ENCODE measurements at places on chromosomes 13 and 19.

DNA sequence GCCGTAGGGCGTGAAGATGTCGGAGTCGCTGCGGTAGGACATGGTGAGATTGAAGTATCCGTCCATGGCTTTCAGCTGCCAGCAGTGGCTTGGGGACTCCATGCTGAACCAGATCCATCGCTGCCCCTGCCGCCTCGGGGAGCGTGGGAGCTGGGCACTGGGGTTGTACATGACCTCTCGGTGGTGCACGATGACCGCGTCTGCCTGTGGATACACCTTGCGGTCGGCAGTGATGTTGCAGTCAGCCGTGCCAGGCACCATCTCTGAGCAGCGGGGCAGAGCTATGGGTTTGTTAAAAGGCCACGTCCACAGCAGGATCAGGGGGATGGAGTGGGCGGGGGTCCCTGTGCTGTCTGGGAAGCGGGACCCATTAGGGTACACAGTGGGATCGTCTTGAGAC lies 7.4 kb downstream of the FUT6 start:
- DNase-seq: no peak

- no peak for DNase-seq
Measured at GRCh38 chr19:32671883-32672593, 2.9 kb downstream of the ANKRD27 start.

DNA sequence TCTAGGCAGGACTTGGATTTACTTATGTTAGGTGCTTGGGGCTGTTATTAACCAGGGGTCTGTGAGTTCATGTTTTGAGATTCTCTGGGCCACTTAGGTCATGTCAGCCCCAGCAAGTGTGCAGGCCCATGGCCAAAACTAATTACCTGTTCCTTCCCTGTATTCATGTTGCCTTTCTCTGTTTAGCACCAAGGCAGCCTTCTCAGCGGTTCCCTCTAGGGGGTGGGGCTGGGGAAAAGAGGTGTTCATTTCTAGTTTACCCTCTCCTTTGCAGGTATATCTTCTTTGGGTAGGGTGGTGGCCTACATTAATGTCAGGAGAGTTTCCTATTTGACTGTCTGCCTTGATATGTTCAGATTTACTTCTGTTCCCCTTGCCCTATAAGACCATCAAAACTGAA lies 61.7 kb downstream of the PDS5B start:
- no peak for DNase-seq

GRCh38 chr19:48051335-48052033 lies 7.6 kb upstream of the CABP5 start:
- DNase-seq: no peak

GRCh38 chr19:30450835-30451321 lies 78.7 kb downstream of the ZNF536 start:
- no peak for DNase-seq

DNA sequence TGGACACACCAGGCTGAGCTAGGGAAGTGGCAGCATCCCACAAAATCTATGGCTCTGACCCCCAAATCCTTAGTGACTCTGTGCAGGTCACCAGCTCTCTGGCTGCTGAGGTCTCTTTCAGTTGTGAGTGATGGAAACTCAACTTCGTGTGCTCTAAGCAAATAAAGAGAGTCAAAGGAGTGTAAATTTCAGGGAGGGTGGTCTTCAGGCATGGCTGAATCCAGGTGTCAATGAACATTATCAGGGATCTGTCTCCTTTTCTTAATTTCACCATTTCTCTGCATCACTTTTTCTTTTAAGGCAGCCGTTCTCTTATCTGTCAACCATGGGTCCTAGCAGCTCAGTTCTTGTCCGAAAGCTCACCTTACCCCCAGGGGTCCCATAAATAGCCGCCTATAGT lies 6.2 kb downstream of the CYP4F12 start:
- no peak for DNase-seq

DNA sequence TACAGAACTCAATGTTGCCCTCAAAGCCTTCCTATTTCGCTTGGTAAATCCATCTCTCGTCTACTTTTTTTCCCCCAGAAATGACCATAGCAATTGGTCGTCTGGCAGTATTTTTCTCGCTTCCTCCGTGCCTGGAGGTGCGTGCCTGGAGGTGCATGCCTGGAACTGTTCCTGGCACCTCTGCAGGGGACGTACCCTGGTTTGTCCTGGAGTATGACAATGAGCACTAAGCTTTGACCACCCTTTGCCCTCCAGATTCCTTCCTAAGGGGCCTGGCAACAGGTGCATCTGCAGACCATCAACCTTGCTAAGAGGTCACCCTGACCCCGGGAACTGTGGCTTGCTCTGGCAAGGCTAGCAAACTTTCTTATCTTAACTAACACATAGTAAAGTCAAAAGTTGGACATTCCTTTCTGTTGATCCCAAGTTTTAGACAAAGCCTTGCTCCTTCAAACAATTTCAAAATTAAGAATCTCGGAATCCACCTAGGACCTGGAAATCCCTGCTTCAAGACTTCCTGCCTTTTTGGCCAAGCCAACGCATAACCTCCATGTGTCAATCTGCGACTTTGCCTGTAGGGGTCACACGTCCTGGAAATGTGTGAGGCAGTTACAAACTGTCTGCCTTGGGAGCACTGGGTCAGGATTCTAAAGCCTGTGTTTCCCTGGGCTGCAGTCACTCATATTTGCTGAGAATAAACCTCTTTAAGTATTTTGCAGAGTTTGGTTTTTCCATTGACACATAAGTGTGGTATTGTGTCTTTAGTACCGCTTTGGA lies 28.8 kb upstream of the TUBGCP3 start:
- peak; percentile 15 for DNase-seq
